Activated T-helper 17 cell treated with anti-CD3 and anti-CD28 coated beads, Interleukin-2, amount 50 U/mL, for 72 hours (primary cell): ENCODE measurements at places on chromosomes 12 and 14. TPM values are rescaled to one million over a fixed set of nuclear protein-coding genes. Genes with fewer than 3 reads are reported as not detected.

Gene NOS1
- 0.03 TPM for total RNA-seq

Gene CPM
- 6.3 TPM for total RNA-seq

DNA sequence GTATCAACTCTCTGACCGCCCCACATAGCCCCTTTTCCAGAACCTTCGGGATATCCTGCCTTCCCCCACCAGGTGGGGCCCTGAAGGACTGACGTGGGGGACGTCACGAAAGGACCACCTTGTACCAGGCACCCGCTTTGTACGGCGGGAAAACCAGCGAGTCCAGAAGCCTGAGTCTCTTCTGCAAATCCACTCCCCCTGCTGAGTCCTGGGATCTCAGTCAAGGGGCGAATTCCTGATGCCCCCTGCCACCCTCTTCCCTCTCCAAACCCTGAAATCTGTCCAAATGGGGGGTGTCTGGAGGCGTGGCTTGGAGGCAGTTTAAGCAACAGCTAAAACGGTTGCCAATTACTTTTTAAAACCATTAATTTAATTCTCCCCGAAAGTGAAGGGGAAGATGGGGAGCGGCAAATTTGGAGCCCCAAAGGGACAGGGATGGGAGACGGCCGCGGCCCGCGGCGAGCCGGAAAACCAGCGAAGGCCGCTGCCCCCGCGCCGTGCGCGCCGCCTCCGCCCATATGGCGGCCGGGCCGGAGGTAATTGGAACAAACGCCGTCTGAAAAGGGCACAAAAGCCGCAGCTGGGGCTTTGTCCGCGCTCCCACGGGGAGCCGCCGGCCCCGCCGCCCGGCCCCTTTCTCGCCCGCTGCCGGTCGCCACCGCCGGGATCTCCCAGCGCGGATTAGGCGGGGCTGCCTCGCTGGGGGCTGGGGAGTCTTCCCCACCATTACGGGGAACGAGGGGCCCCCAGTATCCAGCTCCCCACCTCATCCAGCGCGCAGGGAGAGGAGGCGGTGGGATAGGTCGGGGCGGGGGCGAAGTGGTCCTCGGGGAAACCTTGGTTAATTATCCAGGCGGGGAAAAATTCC is 6.6 kb downstream of the LHX5 start:
- ATAC-seq, result no peak
- peaks cover 12% of the 10 kb centered on the region for H3K36me3 ChIP-seq
- H3K4me1 ChIP-seq, result peaks cover 17% of the 10 kb centered on the region
- peak overlapping the region; percentile 57 for H3K4me3 ChIP-seq
- H3K27me3 ChIP-seq, result peaks cover 53% of the 10 kb centered on the region
- H3K27ac ChIP-seq, result no peak overlapping the region

GRCh38 chr14:79483477-79484388 is 727.6 kb downstream of the DIO2 start:
- no peak overlapping the region for H3K27ac ChIP-seq
- no peak for ATAC-seq
- H3K4me1 ChIP-seq, result no peaks in the 10 kb centered on the region
- no peak overlapping the region for H3K4me3 ChIP-seq

DNA sequence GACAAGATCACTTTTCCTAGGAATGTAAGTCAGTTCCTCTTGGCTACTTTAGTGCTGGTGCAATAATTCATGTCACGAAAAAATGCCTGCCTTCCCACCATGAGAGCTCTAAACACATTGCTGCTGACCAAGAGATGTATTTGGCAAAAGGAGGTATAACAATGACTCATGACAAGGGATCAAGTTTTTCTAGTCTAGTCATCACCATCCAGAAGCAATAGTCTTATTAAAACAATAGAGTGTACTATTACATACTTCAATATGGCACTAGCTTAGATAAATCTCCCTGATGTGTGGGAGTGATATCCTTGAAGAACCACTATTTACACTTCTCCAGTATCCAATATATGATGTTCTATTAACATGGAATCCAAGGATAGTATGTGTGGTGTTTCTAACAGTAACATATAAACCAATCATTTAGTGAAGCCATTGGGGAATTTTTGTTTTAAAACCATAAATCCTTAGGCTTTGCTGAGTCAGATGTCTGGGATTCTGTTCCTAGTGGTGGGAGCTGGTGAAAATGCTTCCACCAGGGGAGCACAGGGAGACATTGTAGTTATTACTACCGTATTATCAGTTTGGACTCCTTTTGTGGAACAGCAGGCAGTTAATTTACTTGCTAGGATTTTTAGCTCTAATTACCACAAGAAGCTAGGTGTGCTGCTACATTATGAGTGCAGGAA is 1387.5 kb downstream of the LRFN5 start:
- no peak overlapping the region for H3K27ac ChIP-seq
- no peak overlapping the region for H3K4me3 ChIP-seq
- no peaks in the 10 kb centered on the region for H3K36me3 ChIP-seq
- no peak for ATAC-seq
- no peaks in the 10 kb centered on the region for H3K4me1 ChIP-seq

DNA sequence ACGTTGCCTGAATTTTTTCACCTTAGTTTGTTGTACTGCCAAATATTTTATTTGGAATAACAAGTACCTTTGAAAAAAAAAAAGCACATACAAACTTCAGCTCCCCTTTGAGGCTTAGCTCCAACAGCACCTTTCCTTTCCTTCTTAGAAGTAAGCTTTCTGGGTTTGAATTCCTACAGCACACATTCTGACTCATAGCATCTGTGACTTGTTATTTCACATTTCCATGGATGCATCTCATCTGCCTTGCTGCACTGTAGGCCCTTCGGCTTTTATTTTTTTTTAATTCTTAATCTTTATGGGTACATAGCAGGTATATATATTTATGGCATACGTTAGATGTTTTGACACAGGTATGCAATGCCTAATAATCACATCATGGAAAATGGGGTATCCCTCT is 7.2 kb downstream of the LGALS3 start:
- no peak overlapping the region for H3K27ac ChIP-seq
- no peak overlapping the region for H3K4me3 ChIP-seq
- no peak for ATAC-seq
- peaks cover 6% of the 10 kb centered on the region for H3K4me1 ChIP-seq
- H3K27me3 ChIP-seq, result no peaks in the 10 kb centered on the region
- peaks cover 72% of the 10 kb centered on the region for H3K36me3 ChIP-seq

DNA sequence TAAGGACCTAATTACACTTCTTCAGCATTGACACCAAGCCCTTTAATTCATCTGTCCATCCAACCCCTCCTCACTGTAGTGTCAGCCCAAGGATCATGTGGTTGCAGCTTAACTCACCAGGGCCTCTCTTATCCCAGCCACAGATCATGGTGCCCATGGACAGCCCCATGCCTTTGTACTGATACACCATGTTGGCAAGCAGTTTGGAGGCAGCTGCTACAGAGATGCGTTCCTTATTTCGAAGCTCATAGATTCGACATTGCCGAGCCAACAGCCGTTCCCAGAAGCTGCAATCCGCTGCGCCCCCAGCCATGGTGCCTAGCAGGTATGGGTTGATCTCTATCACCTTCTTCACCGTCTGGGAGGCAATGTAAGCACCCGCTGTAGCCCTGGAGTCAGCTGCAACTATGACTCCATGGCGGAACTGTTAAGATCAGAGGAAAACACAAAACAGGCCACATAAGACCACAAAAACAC is 1.4 kb downstream of the PSMB5 start:
- peaks cover 32% of the 10 kb centered on the region for H3K4me1 ChIP-seq
- H3K27me3 ChIP-seq, result no peaks in the 10 kb centered on the region
- peak overlapping the region; percentile 80 for H3K4me3 ChIP-seq
- peak overlapping the region; percentile 96 for H3K27ac ChIP-seq
- peaks cover 60% of the 10 kb centered on the region for H3K36me3 ChIP-seq
- ATAC-seq, result no peak

DNA sequence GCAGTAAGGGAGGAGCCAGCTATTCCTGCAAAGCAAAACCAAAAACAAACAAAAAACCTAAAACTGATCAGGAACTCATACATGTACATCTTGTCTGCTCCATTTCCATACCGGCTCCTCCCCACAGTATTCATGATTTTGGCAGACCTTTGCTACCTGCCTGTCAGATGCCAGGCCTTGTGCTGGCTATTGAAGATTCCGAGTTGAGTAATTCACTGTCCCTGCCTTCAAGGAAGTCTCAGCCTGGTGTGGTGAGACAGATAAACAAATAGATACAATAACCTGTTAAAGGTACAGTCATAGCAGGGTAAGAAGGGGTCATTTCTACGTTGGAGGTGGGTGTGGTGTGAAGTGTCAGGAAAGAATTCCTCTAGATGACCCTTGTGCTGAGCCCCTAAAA is 42.7 kb downstream of the SUSD6 start:
- peak overlapping the region; percentile 26 for H3K27ac ChIP-seq
- peaks cover 71% of the 10 kb centered on the region for H3K4me1 ChIP-seq
- no peak for ATAC-seq

Gene OR6C2
- total RNA-seq, result not detected

Gene GPX2
- total RNA-seq, result not detected

DNA sequence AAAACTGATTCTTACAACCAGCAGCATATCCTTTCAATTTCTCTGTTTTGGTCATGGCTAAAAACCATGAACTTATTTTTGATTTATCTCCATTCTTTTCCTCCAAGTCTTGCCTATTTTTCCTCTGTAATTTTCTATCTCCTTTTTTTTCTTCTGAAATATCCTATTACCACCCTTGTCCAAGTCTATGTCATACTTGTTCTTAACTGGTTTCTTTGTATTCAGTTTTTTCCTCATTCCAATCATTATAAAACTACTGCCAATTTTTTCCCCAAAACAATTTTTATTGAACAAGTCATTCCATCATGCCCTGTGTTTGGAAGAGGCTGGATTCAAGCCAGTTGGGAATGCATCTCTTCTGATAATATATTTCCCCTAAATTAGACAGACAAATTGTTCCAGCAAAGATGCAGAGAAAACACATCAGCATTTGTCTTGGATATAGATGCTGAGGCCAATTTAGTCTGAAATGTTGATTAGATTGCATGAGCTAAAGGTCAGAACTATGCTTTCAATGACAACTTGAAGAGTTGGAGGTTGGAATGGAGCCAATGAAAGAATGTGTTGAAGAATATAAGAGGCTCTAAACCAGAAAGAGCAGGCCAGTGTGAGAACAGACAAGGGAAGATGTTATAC is 30.7 kb downstream of the OTOGL start:
- ATAC-seq, result no peak
- H3K4me1 ChIP-seq, result no peaks in the 10 kb centered on the region
- no peak overlapping the region for H3K4me3 ChIP-seq
- no peak overlapping the region for H3K27ac ChIP-seq
- no peaks in the 10 kb centered on the region for H3K36me3 ChIP-seq

DNA sequence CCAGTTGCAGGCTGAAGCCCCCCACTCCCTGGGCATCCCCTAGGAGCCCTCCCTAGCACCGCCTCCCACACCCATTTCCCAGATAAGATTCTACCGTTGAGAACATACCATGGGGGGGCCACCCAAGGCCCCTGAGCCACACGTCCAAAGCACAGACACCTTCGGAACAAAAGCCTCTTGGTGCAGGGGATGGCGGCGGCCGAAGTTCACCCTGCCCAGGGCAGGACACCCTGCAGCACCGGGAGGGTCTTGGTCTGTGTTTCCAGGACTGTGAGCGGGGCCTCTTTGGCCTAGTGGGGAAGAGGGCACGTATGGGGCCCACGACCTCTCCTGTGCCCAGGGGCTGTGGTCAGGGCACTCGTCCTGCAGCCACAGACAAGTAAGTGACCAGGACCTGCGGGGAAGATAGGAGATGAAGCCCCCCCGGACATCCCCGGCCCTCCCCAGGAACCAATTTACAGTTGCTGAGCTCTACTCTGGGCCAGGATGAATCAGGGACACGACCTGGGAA is 154.3 kb upstream of the C14orf180 start:
- H3K4me3 ChIP-seq, result no peak overlapping the region
- no peak overlapping the region for H3K27ac ChIP-seq
- ATAC-seq, result no peak
- H3K27me3 ChIP-seq, result peaks cover under 1% of the 10 kb centered on the region
- no peaks in the 10 kb centered on the region for H3K36me3 ChIP-seq

DNA sequence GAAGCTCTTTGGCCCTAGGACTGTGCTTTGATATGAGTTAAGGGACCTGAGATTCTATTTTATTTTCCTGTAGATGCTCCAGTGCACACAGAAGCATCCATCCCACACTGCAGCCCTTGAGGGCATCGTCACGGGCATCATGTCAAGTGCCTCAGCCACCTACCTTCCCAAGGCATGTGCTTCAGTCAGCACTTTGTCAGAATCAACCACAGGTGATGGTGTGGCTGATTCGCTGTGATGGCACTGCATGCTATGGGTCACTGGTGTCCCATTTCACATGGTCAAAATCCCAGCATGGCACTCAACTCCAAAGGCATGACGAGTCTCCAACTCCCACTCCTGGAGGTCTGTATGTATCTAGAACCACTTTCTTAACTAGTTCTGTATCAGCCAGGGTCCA is 100.8 kb downstream of the AACS start:
- no peak overlapping the region for H3K4me3 ChIP-seq
- H3K36me3 ChIP-seq, result no peaks in the 10 kb centered on the region
- no peak overlapping the region for H3K27ac ChIP-seq
- H3K27me3 ChIP-seq, result peaks cover 4% of the 10 kb centered on the region

GRCh38 chr12:122064780-122065588 is 13.6 kb upstream of the MLXIP start:
- no peaks in the 10 kb centered on the region for H3K36me3 ChIP-seq
- no peak overlapping the region for H3K4me3 ChIP-seq
- H3K27me3 ChIP-seq, result no peaks in the 10 kb centered on the region
- H3K4me1 ChIP-seq, result no peaks in the 10 kb centered on the region
- H3K27ac ChIP-seq, result no peak overlapping the region
- ATAC-seq, result no peak

DNA sequence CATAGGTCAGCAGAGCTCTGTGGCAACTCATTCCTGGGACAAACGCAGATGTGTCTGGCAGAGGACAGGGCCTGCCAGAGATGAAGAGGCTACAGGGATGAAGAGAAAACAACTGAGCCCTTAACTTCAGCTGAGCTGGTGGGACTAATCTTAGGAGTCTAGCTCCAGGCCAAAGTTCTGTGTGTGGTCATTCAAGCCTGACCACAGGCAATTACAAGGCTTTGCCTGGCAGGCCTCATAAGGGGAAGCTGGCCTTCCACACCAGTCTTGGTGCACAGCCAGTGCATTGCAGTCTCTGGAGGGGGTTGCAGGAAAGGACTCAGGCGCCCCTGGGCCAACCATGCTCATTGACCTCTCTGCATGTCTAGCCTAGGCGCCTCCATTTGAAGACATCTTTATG is 127.6 kb upstream of the DAAM1 start:
- ATAC-seq, result no peak
- H3K27me3 ChIP-seq, result no peaks in the 10 kb centered on the region
- H3K36me3 ChIP-seq, result no peaks in the 10 kb centered on the region
- H3K4me1 ChIP-seq, result no peaks in the 10 kb centered on the region
- H3K4me3 ChIP-seq, result no peak overlapping the region

GRCh38 chr12:16037533-16037932 is 126.4 kb downstream of the DERA start:
- H3K4me1 ChIP-seq, result no peaks in the 10 kb centered on the region
- no peak overlapping the region for H3K4me3 ChIP-seq
- H3K27ac ChIP-seq, result no peak overlapping the region
- no peak for ATAC-seq
